AG10803 (cell line): ENCODE measurements at places on chromosomes 7 and 10.

GRCh38 chr10:88017781-88018180, 154.4 kb downstream of the PTEN start:
- peak; percentile 32 for DNase-seq

- peak; percentile 55 for DNase-seq
Measured at GRCh38 chr10:4074545-4075407, 289.8 kb upstream of the KLF6 start.

DNA sequence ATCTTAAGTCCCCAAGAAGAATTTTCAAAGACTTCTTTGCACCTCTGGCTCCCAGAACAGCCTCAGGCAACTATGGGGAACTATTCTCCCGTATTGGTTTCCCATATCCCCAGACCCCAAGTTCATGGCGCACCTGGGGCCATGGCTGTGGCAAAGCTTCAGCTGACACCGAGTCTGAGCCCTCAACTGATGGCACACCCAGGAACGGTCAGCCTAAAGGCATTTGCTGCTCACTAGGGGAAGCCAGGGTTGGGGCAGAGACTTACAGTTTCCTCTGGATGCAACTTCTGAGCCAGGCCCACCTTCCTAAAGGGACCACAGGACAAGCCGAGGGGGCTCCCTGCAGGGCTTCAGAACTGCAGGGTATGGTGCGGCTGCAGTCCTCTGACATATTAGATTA, 13.7 kb upstream of the CPA1 start:
- DNase-seq, result no peak

DNA sequence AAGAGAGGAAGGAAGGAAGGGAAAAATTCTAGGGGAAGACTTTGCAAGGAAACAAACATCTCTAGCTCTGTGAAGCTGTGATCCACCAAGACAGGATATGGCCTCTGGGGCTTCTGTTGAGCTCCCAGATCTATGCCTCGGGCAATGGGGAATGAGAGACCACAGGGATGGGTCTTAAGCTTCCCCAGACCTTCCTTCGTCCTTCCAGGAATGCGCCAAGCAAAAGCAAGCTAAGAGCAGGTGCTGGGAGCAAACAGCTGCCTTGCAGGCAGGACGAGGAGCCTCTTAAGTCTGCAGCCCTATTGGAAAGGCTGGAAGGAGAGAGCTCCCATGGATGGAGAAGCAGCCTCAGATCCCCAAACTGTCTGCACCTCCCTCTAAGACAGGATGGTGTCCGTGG, 21.9 kb upstream of the ELN start:
- DNase-seq, result no peak

DNA sequence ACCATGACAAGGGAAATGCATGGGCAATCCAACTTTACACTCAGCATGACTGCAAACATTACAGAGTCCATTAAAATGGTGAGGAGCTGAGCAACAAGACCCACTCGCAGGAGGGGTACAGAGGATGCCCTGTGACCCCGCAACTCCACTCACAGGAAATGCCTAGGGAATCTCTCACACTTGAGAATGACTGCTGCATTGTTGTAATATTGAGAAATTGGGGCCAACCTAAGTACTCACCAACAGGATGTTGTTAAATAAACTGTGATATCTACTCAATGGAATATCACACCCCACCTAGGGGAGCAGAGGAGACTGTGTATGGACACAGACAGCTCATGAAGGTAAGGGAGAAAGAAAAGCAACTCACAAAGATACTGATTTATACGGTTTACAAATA, 53.4 kb upstream of the CAMK2B start:
- DNase-seq, result peak; percentile 85

DNA sequence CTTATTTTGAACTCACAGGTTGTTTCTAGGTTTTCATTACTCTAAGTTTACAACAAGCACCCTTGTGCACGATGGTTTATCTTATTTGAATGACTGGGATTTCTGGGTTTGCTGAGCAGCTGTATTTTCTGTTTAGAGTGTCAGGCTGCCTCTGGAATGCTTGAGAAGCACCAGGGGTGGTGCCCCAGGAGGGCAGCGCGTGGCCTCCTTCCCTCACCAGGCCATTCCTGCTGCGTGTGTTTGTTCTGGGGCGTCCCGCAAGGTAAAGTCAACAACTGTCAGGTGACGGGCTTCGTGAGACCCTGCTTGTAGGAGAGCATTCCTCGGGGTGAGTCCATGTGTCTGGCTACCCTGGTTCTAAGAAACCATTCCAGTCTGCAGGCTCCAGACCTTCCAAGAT, 54.9 kb downstream of the FAM171A1 start:
- DNase-seq, result no peak

DNA sequence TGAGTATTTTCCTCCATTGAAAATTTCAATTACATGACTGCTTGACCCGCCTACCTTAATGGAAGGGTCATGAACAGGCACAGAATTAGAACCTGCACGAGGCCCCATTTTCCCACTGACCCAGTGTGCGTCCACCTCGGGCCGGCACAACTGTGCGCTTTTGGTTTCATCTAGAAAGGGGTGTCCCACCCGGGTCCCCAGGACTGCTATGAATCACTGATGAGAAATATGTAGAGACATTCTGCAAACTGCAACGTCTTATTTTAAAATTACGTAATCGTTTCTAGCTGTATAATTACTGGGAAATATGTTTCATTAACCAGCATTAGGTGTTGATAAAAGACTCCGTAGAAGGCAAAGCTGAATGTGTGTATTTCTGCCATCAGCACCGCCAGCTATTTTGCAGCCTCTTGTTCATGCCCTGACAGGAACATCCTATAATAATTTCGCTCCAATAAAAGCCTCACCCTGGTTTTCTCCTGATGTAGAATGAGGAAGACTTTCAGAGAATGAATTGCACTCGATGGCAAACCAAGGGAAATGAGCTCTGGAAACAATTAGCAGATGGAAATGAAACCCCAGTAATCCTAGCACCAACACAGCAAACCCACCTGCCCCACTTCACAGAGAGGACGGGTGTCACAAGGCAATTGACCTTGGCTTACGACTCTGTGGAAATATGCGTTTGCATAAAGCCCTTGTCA, 562.1 kb downstream of the DNAJB6 start:
- DNase-seq, result no peak

DNA sequence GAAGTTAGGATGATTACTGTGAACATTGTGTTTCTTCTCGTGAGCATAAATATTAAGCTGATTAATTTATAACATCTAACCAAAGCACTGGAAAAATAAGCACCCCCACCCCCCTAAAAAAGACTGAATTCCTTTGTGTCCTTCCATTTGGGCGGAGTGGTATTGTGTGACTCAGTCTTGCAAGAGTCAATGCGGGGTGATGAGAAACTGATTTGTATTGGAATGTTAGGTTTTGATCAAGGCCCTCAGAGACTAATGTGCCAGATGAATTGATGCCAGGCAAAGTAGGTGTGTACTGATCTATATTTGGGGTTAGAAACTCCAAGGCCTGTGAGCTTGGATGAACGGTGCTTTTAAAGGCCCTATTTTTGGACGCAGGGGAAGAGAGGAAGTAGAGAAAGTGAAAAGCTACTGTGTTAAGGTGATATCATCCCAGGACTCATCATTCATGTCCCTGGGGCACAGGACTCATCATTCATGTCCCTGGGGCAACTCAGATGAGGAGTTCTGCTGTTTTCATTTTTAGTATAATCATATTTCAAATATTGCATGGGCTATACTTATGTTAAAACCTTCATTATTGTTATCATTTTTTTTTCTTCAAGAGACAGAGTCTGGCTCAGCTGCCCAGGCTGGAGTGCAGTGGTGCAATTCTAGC, 61.3 kb upstream of the PTN start:
- no peak for DNase-seq

GRCh38 chr7:93310346-93310745, 78.2 kb downstream of the VPS50 start:
- DNase-seq, result no peak

DNA sequence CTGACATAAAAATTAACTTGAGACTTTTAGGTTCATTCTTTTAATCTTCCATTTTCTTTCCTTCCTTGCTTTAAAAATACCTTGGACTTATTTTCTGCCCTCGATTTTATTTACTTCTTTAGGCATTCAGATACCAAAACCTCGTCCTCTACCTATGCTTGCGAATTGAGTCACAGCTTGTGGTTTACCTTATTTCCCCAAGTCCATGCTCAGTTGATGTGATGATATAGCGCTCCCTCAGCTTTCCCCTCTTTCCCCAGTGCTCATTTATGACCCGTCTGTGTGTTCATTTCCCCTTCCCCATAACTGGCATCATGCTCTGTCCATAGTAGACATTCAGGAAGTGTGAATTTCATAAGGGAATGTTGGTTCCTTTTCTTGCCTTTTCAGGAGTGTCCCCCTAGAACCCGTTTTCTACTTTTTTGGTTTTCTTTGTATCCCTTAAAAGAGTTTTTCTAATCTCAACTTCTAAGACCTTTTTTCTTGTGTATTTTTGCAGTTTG, 19.1 kb upstream of the PRKRIP1 start:
- DNase-seq, result no peak

DNA sequence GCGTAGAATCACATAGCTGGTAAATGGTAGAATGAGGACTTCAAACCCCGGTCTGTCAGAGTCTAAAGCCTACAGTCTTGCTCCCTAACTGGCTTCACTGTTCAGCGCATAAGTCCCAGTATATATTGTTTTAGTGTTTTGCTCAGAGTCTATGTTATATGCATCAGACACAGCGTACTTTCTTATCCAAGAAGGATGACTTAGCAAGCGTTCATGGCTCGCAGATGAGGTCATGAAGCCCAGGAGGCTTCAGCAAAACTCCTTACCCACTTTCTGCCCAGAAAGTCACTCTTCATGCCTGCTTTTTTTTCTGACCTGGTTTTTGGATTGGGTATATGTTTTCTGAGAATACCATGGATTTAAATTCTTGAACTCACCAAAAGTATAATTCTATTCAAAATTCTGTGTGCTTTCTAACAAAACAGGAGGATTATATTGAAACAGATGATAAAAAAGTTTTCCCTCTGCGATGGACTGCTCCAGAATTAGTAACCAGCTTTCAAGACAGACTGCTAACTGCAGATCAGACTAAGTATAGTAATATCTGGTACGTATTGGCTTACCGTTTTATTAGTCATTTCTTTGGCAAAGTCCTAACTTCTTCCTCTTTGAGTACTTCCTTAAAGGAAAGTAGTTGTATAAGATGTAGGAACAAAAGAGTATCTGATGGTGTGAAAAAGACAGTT, 24.6 kb upstream of the BHLHA15 start:
- DNase-seq, result peak; percentile 49

DNA sequence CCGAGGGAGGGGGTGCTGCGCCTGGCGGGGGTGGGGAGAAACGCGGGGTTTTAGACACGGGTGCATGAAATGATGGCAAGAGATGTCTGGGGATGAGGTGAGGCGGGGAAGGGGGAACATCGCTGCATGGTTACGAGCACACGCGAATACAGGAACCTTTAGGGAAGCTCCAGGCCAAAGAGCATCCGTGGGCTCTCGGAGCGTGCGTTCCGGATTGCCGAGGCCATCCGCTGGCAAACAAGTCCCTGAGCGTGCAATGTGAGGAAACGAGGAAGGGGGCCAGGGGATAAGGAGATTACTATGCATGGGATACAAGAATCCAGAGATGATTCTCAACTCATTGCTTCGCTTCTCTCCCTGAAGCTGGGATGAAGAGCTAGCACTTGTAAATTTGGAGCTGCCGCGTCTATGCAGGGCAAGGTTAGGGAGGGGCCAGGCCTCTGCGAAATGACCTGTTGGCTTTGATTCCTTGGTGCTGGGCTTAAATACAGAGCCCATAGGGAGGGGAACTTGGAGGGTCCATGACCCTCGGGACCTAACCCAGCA, 520 bp upstream of the WNT2 start:
- DNase-seq, result peak; percentile 33

DNA sequence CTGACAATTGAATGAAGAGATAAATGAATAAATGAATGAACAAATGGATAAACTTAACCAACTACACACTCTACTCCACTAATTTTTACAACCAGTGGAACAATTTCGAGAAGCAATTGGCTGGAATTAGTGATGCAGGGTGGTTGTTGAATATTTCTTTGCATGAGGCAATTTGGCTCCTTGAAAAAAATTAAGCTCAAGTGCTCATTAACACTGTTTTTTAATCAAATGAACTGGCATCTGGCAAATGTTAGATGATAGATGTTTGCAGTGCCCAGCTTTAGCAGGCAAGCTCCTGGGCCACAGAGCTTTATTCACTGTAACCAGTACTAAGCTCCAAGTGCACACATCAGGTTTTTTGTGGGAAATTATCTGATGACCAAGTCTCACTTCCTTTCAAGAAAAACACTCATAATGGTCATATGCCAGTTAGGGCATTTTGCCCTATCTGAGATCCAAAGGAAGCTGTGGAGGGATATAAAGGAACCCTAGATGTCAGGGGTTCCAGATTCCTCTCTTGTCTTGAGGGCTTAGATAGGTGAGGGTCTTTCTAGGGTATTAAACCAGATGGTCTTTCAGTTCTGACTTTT, 16.4 kb upstream of the ADD3 start:
- no peak for DNase-seq

- DNase-seq, result no peak
Measured at GRCh38 chr10:107434854-107435253, 270.3 kb upstream of the SORCS1 start.

DNA sequence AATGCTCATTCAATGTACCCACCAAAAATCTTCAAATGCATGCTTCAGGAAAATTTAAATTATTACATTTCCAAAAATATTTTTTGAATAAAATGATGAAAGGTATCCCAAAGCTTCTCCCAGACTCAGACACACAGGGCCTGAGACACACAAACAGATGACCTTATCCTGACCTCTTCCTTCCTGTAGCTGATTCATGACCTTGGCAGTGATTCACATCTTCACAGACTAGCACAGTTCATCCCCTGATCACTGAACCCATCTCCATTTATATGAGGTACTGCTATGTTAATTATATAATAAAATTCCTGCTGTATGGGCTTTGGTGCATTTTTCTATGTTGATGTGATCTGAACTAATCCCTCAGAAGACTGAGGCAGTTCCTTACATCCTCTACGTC, 265.0 kb upstream of the GLI3 start:
- peak; percentile 51 for DNase-seq

DNA sequence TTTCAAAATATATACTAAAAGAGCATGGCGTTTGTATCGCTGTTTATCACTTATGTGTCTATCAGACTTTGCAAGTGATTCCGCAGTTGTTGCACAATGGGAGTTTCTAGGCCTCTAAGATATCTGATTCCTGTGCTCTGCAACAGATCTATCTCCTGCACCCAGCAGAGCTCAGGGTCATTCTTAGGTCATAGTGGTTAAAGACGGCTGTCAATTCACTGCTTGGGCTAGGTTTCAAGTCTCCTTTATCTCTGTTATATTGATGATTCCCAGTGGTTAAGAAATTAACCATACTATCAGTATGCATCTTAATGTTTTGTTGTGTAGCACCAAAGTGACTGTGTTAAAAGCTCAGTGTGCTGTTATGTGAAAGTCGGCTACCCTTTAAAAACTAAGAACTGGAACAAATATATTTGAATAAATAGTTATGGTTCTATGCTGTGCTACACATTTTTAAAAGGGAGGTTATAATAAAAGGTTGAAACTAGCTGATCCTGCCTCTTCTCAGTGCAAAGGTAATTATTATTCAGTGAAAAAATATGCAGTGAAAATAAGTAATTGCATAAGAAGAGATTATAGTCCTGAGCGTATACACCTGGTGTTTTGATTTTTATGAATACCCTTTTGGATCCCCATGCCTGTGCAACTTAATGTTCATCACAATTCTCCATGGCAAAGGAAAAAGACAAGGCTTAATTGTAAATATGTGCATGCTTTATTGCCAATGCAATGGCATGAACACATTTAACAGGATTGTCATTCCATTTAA, 24.0 kb downstream of the HOXA1 start:
- DNase-seq, result no peak
